ENCODE measurements at places on chromosomes 5 and 9.

DNA sequence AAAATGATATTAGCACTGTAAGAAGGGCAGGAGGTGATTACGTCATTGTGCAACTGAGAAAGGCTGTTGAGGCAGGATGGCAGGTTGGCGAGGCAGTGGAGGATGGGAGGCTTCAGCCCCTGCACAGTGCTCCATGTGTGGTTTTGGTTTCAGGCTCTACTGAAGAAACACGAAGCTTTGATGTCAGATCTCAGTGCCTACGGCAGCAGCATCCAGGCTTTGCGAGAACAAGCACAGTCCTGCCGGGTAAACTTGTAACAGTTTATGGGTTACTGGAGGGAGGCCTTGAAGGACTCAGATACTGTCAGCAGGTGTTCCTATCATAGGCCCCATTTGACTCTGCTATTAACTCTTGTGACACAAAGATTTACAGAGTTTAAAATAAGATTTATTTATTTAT is 35.1 kb downstream of the SPTAN1 start:
- peak; percentile 11 for DNase-seq

- DNase-seq, result no peak
These were observed 633.6 kb upstream of the FTMT start for GRCh38 chr5:121218086-121218485.

DNA sequence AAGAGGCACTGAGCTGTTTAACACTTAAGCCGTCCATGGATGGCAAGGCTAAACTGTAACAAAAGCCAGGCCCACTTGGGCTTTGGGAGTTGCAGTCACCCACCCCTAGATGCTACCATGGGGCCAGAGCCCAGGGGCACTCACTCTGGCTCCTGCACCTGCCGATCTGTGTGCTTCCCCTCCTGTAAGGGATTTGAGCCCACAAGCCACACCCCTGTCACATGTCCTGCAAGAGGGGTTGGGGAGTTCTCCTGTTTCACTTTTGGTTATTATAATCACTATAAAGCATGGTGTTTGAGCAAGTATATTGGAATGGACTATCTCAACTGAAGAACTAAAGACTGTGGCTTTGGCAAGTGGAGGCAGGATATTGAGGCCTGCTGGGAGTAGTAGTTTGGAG is 14.0 kb upstream of the GPR151 start:
- no peak for DNase-seq

DNA sequence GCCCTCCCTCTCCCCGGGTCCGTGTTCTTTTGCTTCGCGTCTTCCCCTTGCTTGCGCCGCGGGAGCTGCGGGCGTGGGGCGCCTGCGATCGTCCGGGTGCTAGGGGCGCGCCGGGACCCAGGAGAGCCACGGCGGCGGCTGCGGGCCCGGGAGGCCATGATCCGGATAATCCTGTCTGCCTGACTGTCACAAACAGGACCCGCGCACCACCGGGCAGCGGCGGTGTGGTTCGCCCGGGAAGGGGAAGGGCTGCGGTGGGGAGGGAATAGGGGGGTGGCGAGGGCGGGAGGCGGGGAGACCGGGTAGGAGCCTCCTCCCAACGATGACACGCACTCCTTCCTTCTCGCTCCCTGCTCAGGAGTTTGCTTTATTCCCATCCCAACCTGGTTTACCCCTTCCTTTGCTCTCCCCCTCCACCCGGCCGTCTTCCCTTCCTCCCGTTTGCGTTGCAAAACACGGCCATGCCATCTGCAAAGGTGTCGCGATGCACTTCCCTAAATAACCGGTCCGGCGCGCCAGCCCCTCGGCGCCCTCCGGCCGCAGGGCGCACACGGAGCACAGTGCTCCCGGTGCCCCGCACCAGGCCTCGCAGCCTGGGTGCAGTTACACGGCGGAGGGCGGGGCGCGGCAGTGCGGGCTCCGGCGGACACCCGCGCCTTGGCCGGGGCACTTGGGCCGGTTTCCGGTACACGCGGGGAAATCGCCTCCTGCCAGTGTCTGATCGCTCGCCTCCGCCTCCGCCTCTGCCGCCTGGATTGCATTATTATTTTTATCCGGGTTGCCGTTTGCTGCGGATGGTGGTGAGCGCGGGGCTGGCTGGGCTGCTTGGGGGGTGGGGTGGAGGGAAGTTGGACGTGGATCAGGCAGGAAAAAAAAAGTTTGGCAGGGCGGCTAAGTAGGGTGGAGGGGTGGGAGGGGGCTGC is 1.5 kb downstream of the SMARCA2 start:
- DNase-seq, result peak; percentile 43

GRCh38 chr9:123749580-123750202 is 180.2 kb downstream of the DENND1A start:
- DNase-seq, result no peak

DNA sequence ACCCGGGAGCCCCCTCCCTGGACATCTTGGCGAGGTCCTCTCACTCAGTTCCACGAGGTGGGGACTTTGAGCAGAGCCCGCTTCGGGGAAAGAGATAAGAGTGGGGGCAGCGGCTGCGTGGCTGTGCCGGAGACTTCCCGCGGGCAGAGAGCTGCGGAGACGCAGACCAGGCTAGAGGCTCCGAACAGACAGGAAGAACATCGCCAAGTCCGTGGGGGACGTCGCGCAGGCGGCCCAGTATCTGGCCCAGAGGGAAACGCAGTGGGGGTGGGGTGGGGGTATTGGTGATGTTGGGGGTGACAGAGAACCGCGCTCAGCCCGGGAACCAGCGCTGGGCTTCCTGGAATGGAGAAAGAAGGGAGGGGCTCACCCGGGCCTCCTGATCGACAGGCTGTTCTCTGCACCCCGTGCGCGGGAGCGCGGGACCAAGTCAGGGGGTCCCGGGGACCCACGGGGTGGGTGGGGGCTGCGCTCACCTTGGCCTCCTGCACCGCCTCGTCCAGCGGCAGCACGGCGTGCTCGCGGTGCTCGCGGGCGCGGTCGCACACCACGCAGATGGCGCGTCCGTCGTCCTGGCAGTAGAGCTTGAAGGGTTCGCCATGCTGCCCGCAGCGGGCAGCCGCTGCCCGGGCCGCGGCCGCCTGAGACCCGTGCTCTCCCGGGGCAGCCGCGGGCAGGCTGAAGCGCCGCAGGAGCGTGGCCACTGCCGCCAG is 727 bp downstream of the TRIM7 start:
- no peak for DNase-seq

DNA sequence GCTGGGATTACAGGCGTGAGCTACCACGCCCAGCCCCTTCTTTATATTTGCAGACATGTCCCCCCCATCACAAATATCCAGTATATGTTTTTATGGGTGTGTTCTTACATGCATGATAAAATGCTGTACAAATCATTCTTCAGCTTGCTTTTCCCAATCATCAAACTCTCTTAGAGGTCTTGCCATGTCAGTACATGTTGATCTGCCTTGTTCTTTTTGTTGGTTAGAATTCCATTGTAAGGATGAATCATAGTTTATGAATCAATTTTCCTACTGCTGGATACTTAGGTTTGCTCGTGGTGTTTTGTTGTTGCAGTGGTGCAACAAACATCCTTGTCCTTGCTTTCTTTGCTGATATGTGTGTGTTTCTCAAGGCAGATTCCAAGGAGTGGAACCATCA is 79.9 kb upstream of the NEURL1B start:
- DNase-seq, result no peak

GRCh38 chr5:88643315-88643714 is 239.7 kb downstream of the MEF2C start:
- DNase-seq, result no peak

GRCh38 chr5:54659700-54660131 is 142.2 kb downstream of the SNX18 start:
- no peak for DNase-seq

DNA sequence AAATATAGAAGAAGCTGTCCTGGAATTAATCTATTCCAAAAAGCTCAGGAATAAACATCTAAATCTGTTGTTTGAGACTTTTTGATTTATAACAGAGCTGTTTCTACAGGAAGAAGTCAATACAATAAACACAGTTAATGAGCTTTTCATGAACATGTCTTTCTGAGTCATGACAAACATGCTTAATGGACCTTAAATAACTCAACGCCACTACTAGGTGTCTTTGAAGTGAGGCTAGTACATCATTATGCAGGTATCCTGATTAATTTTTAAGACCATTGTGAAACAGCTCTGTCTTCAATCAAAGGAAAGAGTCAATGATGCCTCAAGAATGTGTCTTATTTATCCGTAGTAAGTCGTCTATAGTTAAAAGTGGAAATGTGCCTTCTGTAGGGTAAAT is 131.6 kb downstream of the GABRB2 start:
- DNase-seq, result no peak

DNA sequence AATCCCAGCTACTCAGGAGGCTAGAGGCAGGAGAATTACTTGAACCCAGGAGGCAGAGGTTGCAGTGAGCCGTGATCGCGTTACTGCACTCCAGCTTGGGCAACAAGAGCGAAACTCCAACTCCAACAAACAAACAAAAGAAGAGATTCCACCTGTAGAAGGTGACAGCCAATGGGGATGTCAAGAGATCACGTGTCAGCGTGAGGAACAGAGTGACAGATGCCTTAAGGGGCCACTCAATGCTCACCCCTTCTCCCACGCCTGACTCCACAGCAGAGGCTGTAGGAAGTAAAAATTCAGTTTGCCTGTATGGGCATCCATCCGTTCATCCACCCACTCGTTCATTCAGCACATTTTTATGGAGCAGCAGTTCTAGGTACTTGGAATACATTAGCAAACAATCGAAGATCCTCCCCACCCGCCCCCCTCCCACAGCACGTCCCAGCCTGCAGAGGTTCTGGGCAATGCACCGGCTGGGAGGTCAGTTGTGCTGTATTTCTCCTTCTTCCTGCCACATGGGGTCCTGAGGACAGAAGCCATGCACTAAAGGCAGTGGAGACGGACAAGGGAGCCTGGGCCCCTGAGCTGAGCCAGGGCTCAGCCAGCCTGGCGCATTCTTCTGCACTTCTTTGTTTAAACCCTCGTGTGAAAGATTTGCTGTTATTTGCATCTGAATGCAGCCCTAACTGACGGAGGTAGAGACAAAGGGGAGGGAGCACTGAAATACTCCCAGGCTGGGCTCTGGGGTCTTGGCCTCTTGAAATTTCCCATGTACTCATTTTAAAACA is 11.3 kb upstream of the RNF130 start:
- DNase-seq, result no peak

DNA sequence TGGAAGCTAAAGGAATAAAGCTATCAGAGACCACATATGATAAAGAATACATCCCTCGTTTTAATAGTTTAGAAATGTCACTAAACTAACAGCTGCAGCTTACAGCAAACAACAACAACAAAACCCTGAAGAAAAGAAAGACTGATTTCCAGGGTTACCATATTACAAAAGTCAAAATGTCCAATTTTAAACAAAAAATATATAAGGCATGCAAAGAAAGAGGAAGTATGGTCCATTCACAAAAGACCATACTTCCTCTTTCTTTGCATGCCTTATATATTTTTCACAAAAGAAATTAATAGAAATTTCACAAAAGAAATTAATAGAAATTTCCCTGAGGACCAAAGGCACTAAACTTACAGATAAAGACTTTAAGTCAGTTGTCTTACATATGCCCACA is 354.2 kb downstream of the ARL15 start:
- DNase-seq, result no peak

DNA sequence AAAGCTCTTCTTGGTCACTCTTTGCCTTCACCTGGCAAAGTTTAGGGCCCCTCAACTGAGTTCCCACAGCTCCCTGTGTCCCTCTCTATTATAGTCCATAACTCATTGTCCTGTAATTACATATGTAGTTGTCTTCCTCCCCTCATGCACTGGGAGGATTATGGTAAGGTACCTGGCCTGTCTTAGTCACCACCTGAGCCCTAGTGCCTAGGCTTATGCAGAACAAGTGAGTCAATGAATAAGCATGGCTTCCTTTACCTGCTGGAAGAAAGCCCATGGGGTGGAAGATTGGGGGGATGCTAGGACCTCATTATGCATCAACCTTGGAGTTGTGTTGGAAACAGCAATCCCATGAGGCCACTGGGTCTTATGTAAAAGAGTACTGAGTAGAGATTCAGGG is 187.7 kb upstream of the TRIM32 start:
- DNase-seq, result no peak

All from stimulated activated CD8-positive, alpha-beta memory T cell treated with anti-CD3 and anti-CD28 coated beads, Interleukin-4, amount 100 ng/mL, for 24 hours (primary cell).